ENCODE measurements at places on chromosomes 2 and 18. TPM values are rescaled to one million over a fixed set of nuclear protein-coding genes. Genes with fewer than 3 reads are reported as not detected.
A peak's percentile ranks its signal among the peaks of the same experiment; 100 is the strongest.

The CD28 gene
- total RNA-seq: 52.7 TPM

DNA sequence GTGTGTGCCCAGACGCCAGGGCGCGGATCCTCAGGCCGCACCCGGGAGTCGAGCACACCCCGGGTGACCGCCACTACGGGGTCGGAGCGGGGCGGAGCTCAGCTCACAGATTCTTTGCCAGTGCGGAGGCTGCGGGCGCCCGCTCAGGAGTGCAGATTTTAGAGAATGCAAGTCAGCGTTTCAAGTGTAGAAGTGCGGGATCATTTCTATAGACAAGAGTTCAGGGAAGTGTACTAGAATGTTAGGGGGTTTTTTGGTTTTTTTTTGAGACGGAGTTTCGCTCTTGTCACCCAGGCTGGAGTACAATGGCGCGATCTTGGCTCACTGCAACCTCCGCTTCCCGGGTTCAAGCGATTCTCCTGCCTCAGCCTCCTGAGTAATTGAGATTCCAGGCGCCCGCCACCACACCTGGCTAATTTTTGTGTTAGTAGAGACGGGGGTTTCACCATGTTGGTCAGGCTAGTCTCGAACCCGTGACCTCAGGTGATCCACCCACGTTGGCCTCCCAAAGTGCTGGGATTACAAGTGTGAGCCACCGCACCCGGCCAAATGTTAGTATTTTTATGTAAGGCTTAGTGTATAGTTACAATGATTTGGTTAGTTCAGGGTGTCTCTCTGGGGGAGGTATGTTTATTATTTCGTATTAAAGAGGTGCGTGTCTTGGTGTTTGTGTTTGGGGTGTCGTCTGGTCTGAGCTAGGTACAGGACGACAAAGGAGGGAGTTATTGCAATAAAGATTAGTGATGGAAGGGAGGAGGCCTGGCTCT lies 619 bp upstream of the FAM168B start:
- H3K27ac ChIP-seq: peak overlapping the region; percentile 98
- H3K4me3 ChIP-seq: peak overlapping the region; percentile 96
- H3K36me3 ChIP-seq: peaks cover 3% of the 10 kb centered on the region
- H3K4me1 ChIP-seq: peaks cover 15% of the 10 kb centered on the region
- peaks cover 2% of the 10 kb centered on the region for H3K27me3 ChIP-seq

DNA sequence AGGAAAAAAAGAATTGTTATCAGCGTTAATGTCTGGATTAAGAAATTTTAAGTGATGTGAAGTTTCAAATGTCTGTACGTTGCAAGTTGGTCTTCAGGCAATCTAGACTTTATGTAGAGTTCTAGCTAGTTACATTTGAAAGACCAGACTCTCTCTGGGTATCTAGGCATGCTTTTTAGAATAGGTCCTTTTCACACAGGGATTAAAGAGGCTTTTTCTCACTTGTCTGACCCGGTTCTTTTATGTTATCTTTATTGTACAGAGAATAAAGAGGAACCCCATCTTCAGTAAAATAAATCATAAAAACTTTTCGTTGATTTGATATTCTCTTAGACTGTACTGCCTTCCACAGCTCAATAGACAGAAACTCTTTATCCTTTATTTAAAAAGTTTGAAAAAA lies 8.5 kb upstream of the EML6 start:
- DNase-seq: no peak
- peaks cover 62% of the 10 kb centered on the region for H3K27me3 ChIP-seq
- no peak overlapping the region for H3K4me3 ChIP-seq

DNA sequence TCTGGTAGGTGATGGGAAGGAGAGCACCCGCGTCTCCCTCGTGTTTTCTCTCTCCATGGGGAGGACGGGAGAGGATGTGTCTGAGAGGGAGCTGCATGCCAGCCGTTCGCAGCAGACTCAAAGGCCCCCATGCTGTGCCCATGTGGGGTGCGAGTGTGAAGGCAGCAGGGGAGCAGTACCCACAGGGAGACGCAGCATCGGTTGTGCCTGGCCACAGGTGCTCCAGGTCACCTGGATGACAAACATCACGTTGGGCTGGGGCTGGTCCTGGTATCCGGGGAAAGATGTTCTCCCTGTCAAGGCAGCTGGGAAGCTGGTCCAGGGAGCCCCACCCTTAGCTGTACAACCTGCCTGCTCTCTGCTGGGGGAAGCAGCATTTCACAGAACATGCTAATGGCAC lies 119.5 kb upstream of the SALL3 start:
- H3K4me1 ChIP-seq: no peaks in the 10 kb centered on the region
- H3K4me3 ChIP-seq: no peak overlapping the region
- no peak overlapping the region for H3K27ac ChIP-seq

The ADRA2B gene
- 0.17 TPM for total RNA-seq

DNA sequence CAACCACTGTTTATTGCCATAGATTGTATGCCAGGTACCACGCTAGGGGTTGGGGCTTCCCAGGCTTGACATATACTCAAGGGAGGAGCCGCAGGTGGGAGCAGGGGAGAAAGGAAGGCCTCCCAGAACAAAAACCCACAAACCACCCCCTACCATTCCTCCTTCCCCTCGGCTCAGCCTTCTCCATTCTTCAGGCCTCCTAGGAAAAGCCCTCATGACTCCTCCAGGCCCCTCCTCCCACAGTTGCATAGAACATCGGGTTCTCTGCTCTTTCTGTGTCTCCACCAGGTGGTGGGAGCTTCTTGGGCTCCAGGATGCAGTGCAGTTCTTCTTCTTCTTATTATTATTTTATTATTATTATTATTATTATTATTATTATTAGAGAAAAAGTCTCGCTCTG lies 80.3 kb downstream of the ZFP36L2 start:
- no peak overlapping the region for H3K4me3 ChIP-seq
- no peak overlapping the region for H3K27ac ChIP-seq

The FNDC4 gene
- total RNA-seq: not detected

GRCh38 chr2:118374974-118375755 lies 286.9 kb downstream of the INSIG2 start:
- no peaks in the 10 kb centered on the region for H3K36me3 ChIP-seq
- no peak overlapping the region for H3K4me3 ChIP-seq
- no peak for DNase-seq
- H3K27ac ChIP-seq: no peak overlapping the region
